HepG2 (cell line): ENCODE measurements at places on chromosomes 13 and 19.
A peak's percentile ranks its signal among the peaks of the same experiment; 100 is the strongest.

GRCh38 chr13:31846182-31846938, 107.0 kb downstream of the RXFP2 start:
- DNase-seq, result peak; percentile 64
- peaks cover 6% of the 10 kb centered on the region; the same call in 1 of the 2 replicates for H3K27me3 ChIP-seq

- H3K36me3 ChIP-seq, result no peaks in the 10 kb centered on the region
- no peaks in the 10 kb centered on the region for H3K27me3 ChIP-seq
- no peak overlapping the region for H3K27ac ChIP-seq
- peaks cover 35% of the 10 kb centered on the region for H3K4me1 ChIP-seq
- DNase-seq, result peak; percentile 70
- no peak overlapping the region for H3K4me3 ChIP-seq
Observed at GRCh38 chr13:74024856-74025255, 109.3 kb downstream of the KLF12 start.

GRCh38 chr19:32767951-32768679, 48.5 kb downstream of the TDRD12 start:
- H3K4me3 ChIP-seq, result no peak overlapping the region
- peaks cover 6% of the 10 kb centered on the region; the same call in 1 of the 3 replicates for H3K27me3 ChIP-seq
- no peaks in the 10 kb centered on the region for H3K36me3 ChIP-seq
- no peak for DNase-seq

DNA sequence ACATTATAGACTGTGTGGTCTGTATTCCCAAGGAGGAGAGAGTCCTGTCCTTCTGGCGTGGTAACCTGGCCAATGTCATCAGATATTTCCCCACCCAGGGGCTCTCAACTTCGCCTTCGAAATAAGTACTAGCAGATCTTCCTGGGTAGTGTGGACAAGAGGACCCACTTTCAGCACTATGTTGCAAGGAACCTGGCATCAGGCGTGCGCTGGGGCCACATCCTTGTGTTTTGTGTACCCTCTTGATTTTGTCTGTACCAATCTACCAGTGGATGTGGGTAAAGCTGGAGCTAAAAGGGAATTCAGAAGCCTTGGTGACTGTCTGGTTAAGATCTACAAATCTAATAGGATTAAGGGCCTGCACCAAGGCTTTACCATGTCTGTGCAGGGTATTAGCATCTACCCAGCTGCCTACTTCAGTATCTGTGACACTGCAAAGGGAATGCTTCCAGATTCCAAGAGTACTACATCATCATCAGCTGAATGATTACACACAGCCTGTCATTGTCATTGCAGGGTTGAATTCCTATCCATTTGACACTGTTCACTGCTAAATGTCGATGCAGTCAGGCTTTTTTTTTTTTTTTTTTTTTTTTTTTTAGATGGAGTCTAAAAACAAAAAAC, 148.0 kb downstream of the PRR20E start:
- H3K27ac ChIP-seq, result no peak overlapping the region
- no peaks in the 10 kb centered on the region for H3K36me3 ChIP-seq
- DNase-seq, result no peak
- no peak overlapping the region for H3K4me3 ChIP-seq

- no peak overlapping the region for H3K27ac ChIP-seq
- H3K4me3 ChIP-seq, result no peak overlapping the region
- peaks cover 24% of the 10 kb centered on the region for H3K36me3 ChIP-seq
- no peaks in the 10 kb centered on the region for H3K27me3 ChIP-seq
- H3K4me1 ChIP-seq, result peaks cover 24% of the 10 kb centered on the region
Observed at GRCh38 chr19:10115392-10116084, 4.0 kb downstream of the P2RY11 start.

- no peak overlapping the region for H3K4me3 ChIP-seq
- H3K36me3 ChIP-seq, result peaks cover 12% of the 10 kb centered on the region
- no peak overlapping the region for H3K27ac ChIP-seq
- H3K4me1 ChIP-seq, result no peaks in the 10 kb centered on the region; the same call in 1 of the 2 replicates
- H3K27me3 ChIP-seq, result no peaks in the 10 kb centered on the region
Observed at GRCh38 chr19:40811478-40812341, 12.7 kb downstream of the EGLN2 start.

DNA sequence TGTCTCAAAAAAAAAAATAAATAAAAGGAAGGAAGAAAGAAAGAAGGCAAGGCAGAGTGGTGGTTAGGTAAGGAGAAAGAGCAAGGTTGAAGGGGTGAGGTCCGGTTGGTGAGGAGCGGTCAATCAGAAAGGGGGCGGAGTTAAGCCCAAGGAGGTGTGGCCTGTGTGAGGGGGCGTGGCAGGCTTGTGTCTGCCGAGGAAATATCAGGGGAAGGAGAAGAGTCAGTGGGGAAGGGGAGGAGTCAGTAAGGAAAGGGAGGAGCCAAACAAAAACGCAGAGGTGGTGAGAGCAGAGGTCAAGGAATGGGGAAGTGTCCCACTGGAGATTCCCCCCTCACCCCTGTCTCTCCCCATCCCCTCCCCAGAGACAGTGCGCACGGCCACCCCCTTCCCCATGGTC, 5.9 kb downstream of the CACNG7 start:
- peaks cover 19% of the 10 kb centered on the region; the same call in 2 of the 3 replicates for H3K27me3 ChIP-seq
- H3K4me3 ChIP-seq, result no peak overlapping the region
- no peak for DNase-seq
- no peaks in the 10 kb centered on the region for H3K36me3 ChIP-seq
- H3K27ac ChIP-seq, result no peak overlapping the region

- DNase-seq, result no peak
- H3K27me3 ChIP-seq, result peaks cover 6% of the 10 kb centered on the region; the same call in 2 of the 3 replicates
- H3K36me3 ChIP-seq, result no peaks in the 10 kb centered on the region
- H3K27ac ChIP-seq, result no peak overlapping the region
Observed at GRCh38 chr13:45787346-45787745, 64.2 kb downstream of the SIAH3 start.

DNA sequence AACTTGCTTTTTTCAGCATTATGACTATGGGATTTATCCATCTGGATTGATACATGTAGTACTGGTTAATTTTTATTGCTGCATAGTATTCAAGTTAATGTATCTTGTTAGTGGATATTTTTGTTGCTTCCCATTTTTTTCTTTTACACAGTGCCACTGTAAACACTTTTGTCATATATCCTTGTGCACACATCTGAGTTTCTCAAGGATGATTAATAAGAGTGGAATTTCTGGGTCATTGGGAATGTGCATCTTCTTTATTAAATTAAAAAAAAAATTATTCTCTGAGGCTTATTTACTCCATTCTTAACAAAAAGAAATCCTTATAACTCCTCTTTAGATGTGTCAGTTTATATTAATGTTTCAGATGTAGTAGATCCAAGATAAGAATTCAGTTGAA, 27.3 kb downstream of the B3GLCT start:
- H3K27ac ChIP-seq, result no peak overlapping the region
- H3K4me3 ChIP-seq, result no peak overlapping the region
- no peak for DNase-seq
- no peaks in the 10 kb centered on the region for H3K4me1 ChIP-seq
- no peaks in the 10 kb centered on the region for H3K36me3 ChIP-seq

GRCh38 chr19:4319067-4319718, 14.8 kb downstream of the FSD1 start:
- H3K27ac ChIP-seq, result no peak overlapping the region
- no peak overlapping the region for H3K4me3 ChIP-seq
- peaks cover 7% of the 10 kb centered on the region for H3K4me1 ChIP-seq
- no peak for DNase-seq

DNA sequence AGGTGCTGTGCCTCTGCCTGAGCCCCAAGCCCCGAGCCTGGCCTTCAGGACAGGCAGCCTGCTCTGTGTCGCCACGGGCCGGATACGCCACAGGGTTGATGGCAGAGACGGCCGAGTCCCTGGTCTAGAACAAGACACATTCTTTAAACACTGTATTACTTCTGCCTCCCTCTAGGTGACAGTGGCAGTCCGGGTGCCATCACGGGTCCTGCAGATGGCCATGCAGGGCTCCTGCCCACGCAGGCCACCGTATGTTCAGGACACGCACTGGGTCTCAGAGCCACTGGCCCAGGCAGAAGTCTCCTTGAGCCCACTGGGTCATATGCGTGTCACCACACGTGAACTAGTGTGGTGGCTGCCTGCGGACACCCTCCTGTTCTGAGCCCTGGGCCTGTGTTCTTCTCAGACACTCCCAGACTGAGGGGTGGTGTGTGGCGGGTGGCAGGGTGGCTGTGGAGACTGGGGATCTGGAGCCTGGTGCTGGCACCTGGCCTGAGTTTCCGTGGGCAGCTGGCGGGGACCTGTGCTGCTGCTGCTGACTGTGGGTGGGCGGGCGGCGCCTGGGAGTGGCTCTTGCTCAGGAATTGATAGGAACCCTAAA, 4.4 kb downstream of the PLEKHJ1 start:
- no peak overlapping the region for H3K27ac ChIP-seq
- H3K4me1 ChIP-seq, result peaks cover 29% of the 10 kb centered on the region
- H3K27me3 ChIP-seq, result no peaks in the 10 kb centered on the region
- no peak overlapping the region for H3K4me3 ChIP-seq
- H3K36me3 ChIP-seq, result peaks cover 25% of the 10 kb centered on the region
- DNase-seq, result no peak

- H3K4me3 ChIP-seq, result no peak overlapping the region
- no peaks in the 10 kb centered on the region for H3K36me3 ChIP-seq
- peaks cover 3% of the 10 kb centered on the region; the same call in 1 of the 2 replicates for H3K27me3 ChIP-seq
- H3K27ac ChIP-seq, result no peak overlapping the region
Observed at GRCh38 chr13:112675366-112675756, 14.5 kb upstream of the ATP11A start.

DNA sequence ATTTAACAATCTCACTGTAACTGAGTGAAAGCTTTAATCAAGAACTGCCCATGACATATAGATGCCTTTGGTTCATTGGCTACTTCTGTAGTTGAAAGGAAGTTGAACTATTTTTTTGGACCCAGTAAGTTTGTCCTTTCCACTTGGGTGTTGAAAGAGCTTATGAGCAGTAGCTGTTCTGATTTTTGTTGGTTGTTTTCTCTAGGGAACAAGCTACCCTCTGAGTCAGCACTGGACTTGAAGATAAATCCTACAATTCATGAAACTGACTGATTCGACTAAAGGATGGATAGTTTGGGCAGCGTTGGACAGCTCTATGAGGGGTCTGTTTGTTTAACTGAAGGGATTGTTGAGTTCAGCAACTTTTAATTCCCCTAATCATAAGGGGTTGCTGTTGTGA, 101.0 kb downstream of the PAN3 start:
- no peaks in the 10 kb centered on the region for H3K4me1 ChIP-seq
- no peak for DNase-seq
- H3K27me3 ChIP-seq, result no peaks in the 10 kb centered on the region
- no peak overlapping the region for H3K27ac ChIP-seq
- H3K36me3 ChIP-seq, result no peaks in the 10 kb centered on the region

DNA sequence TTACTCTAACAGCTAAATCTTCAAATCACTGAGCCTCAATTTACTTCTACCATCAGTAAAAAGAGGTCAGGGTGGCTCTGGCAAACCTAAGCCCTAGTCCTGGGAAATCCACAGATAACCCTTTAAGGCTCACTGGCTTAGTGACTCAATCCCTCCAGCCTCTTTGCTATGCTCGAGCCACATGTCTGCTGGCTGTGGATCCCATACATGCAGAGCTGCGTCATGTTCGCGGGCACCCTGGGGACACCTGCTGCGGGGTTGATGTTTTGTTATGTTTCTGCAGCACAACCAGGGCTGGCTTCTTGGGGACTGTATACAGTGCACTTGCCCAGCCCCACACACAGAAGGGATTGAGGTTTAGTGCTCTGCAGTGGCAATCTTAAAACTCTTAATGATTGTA, 41.6 kb upstream of the C13orf42 start:
- no peak overlapping the region for H3K4me3 ChIP-seq
- DNase-seq, result no peak
- H3K27ac ChIP-seq, result no peak overlapping the region

DNA sequence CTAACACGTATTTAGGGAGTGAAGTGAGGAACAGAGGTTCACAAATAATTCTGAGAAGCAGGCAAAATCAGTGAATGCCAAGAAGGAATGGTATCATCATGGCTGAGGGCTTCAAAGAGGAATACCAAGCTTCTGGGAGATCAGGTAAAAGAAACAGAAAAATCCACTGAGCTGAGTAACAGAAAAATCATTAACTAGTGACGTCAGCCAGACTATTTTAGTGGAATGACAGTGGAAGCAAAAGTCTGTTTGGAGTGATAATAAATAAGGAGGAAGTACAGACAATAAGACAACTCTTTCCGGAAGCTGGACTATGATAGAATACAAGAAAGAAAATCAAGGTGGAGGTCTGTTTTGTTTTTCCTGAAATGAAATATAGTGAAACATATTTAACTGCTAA, 83.5 kb downstream of the SACS start:
- no peaks in the 10 kb centered on the region; the same call in 1 of the 2 replicates for H3K27me3 ChIP-seq
- H3K4me1 ChIP-seq, result peaks cover 13% of the 10 kb centered on the region; the same call in 1 of the 2 replicates
- H3K4me3 ChIP-seq, result no peak overlapping the region
